Stimulated activated CD8-positive, alpha-beta memory T cell treated with anti-CD3 and anti-CD28 coated beads, Interleukin-7, amount 100 ng/mL, for 24 hours (primary cell): ENCODE measurements at places on chromosomes 1 and 21.

- no peak for DNase-seq
Measured at GRCh38 chr1:200372885-200373181, 37.0 kb downstream of the ZNF281 start.

- DNase-seq = peak; percentile 41
Measured at GRCh38 chr1:156625436-156626078, 6.3 kb downstream of the HAPLN2 start.

- no peak for DNase-seq
Measured at GRCh38 chr1:12714710-12715475, 1.0 kb upstream of the AADACL3 start.

GRCh38 chr1:228974273-228974672 lies 239.0 kb downstream of the RHOU start:
- no peak for DNase-seq

DNA sequence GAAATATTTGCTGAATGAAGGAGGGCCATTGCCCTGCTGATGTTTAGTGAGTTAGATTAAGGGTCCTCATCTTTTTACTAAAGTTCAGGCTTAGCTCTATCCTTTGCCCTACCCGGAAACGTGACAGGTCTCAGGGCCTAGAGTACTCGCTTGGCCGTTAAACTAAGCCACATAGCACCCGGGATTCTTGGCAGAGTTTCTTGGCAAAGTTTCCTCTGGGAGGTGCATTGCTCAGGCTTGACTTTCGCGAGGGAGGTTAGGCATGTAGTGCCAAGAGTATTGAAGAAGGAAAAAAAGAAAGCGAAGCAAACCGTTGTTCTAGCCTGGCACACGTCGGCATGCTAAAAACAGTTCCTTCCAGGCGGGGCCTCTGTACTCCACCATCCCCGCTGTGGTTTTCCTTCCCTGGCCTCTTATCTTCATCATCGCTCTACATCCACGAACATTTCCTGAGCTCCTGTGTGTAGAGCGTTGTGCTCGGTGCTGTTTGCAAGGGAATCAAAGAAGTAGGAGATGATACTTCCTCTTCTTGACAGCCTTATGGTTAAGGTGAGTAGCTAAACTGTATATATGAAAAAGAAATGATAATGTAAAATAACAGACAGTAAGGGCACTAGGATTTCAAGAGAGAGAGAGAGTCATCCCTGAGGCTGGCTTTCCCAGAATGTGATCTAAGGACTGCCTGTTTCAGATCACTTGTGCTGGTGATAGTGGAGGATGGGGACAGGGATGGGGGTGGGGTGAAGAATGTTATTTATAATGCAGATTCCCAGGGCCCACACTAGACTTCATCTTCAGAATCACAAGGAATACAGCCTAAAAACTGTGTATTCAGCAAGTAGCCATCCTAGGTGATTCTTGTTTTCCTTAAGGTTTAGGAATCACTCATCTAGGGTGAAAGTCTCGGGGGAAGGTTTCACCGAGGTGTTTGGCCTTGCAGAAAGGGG lies 18.8 kb downstream of the RNF220 start:
- no peak for DNase-seq

- no peak for DNase-seq
Measured at GRCh38 chr1:72262735-72263134, 19.6 kb downstream of the NEGR1 start.
